ENCODE measurements at places on chromosomes 7 and 10. TPM values are rescaled to one million over a fixed set of nuclear protein-coding genes. Genes with fewer than 3 reads are reported as not detected.

DNA sequence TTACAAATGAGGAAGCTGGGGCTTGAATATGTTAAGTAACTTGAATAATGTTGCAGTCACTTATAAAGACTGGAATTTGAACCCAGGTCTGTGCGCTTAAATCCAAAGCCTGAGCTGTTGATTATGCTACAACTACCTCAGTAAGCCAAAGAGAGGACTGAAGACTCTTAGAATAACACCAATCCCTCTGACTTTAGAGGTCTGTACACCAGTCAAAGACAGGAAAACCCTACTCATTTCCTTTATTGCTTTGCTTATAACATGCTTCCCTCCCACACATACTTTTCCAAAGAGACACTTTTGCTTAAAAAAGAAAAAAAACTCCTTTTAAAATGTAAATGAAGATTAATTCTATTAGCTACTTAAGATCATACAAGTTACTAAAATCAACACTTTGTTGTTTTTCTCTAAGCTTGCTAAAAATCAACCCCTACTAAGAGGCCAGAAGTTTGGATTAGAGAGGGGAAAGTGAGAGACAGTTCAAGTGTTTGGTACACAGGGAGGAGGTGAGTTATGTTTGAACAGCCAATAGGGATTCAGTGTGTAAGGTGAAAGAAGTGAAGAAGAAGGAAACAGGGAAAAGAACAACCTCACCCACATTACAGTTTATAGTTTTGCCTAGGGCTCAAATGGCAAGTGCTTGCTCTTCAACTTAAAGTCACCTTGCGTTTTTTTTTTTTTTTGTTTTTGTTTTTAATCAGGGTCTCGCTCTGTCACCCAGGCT, 74.8 kb downstream of the MDH2 start:
- H3K36me3 ChIP-seq = no peaks in the 10 kb centered on the region
- H3K27ac ChIP-seq = no peak overlapping the region
- H3K4me1 ChIP-seq = no peaks in the 10 kb centered on the region
- H3K27me3 ChIP-seq = no peaks in the 10 kb centered on the region

GRCh38 chr10:71366690-71367089, 30.0 kb upstream of the CDH23 start:
- no peaks in the 10 kb centered on the region for H3K36me3 ChIP-seq
- peaks cover 4% of the 10 kb centered on the region for H3K27me3 ChIP-seq
- H3K27ac ChIP-seq = no peak overlapping the region
- H3K4me1 ChIP-seq = peaks cover 7% of the 10 kb centered on the region
- DNase-seq = no peak

Gene ASL
- total RNA-seq = 27.7 TPM

DNA sequence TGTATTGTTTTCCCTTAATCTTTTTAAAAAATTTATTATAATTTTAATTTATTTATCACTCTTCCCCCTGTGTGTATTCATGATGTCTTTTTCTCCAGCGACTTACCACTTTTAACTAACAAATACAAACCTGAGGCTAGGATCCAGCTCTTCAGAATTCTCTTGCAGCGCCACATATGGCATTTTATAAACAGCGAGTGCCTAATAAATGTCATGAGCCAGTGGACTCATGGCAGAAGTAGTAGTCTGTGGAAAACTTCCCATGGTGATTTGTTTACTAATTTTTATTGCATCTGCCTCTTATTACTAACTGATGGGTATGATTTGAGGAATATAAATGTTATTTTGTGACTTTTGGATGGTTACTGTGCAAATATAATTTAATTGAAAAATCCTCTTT, 102.9 kb downstream of the EXOC4 start:
- no peak overlapping the region for H3K27ac ChIP-seq
- no peak for DNase-seq
- H3K4me1 ChIP-seq = peaks cover 12% of the 10 kb centered on the region
- H3K27me3 ChIP-seq = no peaks in the 10 kb centered on the region

Gene SEMA4G
- 5.9 TPM for total RNA-seq

GRCh38 chr7:18109762-18110161, 82.1 kb upstream of the PRPS1L1 start:
- peak; percentile 81 for DNase-seq
- H3K4me3 ChIP-seq = no peak overlapping the region
- no peaks in the 10 kb centered on the region for H3K36me3 ChIP-seq
- H3K27ac ChIP-seq = no peak overlapping the region
- H3K27me3 ChIP-seq = no peaks in the 10 kb centered on the region

- no peaks in the 10 kb centered on the region for H3K4me1 ChIP-seq
- H3K27me3 ChIP-seq = no peaks in the 10 kb centered on the region
- H3K4me3 ChIP-seq = no peak overlapping the region
- no peak overlapping the region for H3K27ac ChIP-seq
- H3K36me3 ChIP-seq = no peaks in the 10 kb centered on the region
These were observed 29.8 kb upstream of the PURB start for GRCh38 chr7:44914992-44915607.

Gene MINDY4
- 3.8 TPM for total RNA-seq

DNA sequence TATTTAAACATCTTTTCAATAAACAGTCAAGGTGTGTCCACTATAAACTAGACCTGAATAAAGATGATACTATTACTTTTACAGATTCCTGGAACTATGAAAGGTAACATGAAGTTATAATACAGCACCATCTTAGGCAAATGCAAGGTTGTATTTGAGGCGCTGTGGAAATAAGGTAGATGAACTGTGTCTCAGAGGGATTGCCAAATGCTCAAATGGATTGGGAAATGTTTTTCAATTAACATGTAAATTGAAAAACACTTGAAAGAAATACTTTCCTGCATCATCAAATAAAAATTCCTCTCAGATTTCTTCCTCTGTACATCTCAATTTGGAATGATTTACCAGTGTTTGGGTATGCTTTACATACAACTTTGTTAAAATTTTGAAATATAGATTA, 139.4 kb downstream of the DKK1 start:
- H3K4me3 ChIP-seq = no peak overlapping the region
- H3K27ac ChIP-seq = no peak overlapping the region
- no peaks in the 10 kb centered on the region for H3K27me3 ChIP-seq
- no peaks in the 10 kb centered on the region for H3K4me1 ChIP-seq
- no peaks in the 10 kb centered on the region for H3K36me3 ChIP-seq

DNA sequence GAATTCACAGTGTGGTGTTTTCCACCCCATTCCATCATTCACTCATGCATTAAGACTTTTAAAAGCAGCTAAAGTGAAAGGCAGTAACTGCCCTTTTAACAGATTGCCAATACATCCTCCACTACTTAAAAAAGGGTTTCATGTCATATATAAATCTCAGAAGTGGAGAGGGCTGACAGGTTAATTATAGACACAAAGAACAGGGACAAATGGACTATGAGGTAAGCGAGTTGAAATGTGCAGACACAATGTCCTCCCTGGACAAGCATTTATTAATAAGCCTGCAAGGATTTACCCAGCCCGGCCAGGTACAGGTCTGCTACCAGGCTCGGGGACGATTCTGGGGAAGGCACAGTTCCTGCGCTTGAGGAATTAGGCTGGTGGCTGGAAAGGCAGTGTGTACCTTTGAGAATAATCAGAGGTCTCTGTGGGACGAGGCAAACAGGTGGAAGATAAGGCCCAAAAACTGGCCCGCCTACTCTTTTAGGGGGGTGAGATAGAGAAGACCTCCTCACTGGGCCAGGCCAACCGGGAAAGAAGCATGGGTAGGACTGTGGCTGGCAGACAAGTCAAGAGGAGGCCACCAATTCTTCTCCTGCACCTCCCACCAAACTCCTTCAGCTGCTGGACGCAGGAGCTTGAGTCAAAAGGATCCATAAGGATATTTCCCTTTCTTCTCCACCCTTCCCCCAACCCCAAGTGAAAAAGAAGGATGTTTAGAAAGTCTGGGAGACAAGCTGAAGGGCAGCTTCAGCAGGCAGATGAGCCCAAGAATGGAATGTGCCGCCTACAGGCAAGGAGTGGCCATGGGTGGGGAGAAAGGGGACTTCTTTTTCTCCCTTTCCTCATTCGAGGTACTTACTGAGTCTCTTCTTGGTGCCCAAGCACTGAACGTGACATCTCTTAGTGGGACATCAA, 1.5 kb downstream of the PDLIM1 start:
- H3K27me3 ChIP-seq = no peaks in the 10 kb centered on the region
- peak overlapping the region; percentile 82 for H3K4me3 ChIP-seq
- H3K36me3 ChIP-seq = no peaks in the 10 kb centered on the region

DNA sequence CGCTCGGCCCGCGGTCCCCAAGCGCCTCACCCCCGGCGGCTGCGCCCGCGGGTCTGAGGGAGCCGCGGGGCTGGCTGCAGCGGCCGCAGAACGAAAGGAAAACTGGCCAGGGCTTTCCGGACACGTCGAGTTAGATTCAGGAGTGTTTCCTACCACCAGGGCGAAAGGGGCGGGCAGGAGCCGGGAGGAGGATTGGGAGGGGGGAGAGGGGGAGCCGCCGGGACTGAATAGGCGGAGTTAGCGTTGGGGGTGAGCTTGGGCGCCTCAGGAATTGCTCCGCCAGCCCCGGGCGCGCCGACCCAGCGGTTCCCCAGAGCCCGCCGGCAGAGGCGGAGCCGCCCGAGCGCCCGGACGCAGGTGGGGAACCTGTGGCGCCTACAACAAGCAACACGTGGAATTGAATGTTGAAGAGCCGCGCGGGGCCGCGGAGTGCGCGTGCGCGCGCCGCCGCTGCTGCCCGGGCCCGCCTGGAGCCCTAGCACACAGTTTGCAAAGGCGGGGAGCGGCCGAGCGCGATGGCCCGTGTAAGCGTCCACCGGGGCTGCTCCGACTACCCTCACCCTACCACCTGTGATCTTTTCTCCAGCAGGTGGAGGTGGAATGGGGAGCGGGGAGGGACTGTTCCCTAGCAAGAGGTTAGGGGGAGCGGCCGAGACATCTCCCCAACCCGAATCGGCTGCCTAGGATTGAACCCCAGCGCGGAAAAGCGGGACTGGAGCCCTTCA, at the start of gene CADPS2:
Gene CADPS2, minus strand, starts transcription at position 104 of the 725 bp plus-strand sequence. CDS start 123 bp downstream, outside the sequence.
- peak; percentile 79 for DNase-seq
- peaks cover 4% of the 10 kb centered on the region for H3K4me1 ChIP-seq
- peak within 1 kb of the TSS; percentile 58 for H3K27ac ChIP-seq
- H3K27me3 ChIP-seq = no peaks in the 10 kb centered on the region
- no peaks in the 10 kb centered on the region for H3K36me3 ChIP-seq
- peak within 1 kb of the TSS; percentile 90 for H3K4me3 ChIP-seq

Gene FAM237B
- not detected for total RNA-seq

Gene VSIR
- 2.9 TPM for total RNA-seq

DNA sequence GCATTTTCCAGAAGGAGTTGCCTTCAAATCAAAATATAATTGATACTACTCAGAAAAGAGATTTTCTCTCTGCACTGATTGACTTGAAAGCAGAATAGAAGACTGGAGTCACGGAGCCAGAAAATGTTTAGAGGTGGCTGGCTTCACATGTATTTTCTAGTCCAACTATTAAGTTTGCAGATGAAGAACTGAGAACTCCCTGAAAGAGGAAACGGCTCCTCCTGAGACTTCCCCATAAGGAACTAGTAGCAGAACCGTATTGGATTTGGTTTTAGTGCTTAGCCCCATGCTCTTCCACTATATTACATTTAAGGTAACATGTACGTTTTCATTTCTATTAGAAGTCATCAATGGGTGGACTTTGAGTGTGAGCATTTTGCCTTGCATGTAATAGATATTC, 946.3 kb downstream of the CNTNAP2 start:
- H3K27ac ChIP-seq = no peak overlapping the region
- H3K4me1 ChIP-seq = no peaks in the 10 kb centered on the region
- no peaks in the 10 kb centered on the region for H3K27me3 ChIP-seq
- no peak for DNase-seq
- no peaks in the 10 kb centered on the region for H3K36me3 ChIP-seq
- H3K4me3 ChIP-seq = no peak overlapping the region

- no peak overlapping the region for H3K4me3 ChIP-seq
- H3K4me1 ChIP-seq = peaks cover 30% of the 10 kb centered on the region
- H3K36me3 ChIP-seq = no peaks in the 10 kb centered on the region
- H3K27me3 ChIP-seq = no peaks in the 10 kb centered on the region
These were observed 106.5 kb upstream of the TMEM72 start for GRCh38 chr10:44804661-44805060.
